Regular cardiac myocyte (primary cell): ENCODE measurements at places on chromosomes 11 and 22. TPM values are rescaled to one million over a fixed set of nuclear protein-coding genes. Genes with fewer than 3 reads are reported as not detected.

Gene MRGPRX2
- not detected in 2 replicates for total RNA-seq

Gene MMP27
- not detected in 2 replicates for total RNA-seq

Gene HEPACAM
- total RNA-seq = not detected in 2 replicates

Gene OR51V1
- not detected in 2 replicates for total RNA-seq

Gene OR52I2
- total RNA-seq = not detected in 2 replicates

Gene F2
- 0.19 and 0.28 TPM in 2 replicates for total RNA-seq

Gene GAL3ST1
- total RNA-seq = 0.28 TPM in 1 of 2 replicates, not detected in the other

Gene HORMAD2
- under 0.01 TPM in 2 replicates for total RNA-seq

Gene MUC6
- not detected in 2 replicates for total RNA-seq

Gene MS4A4E
- total RNA-seq = not detected in 2 replicates

Gene YWHAH
- 69.3 and 221 TPM in 2 replicates for total RNA-seq

Gene CNTF
- total RNA-seq = 1.1 and 1.2 TPM in 2 replicates

Gene P2RY2
- total RNA-seq = 0.28 and 0.38 TPM in 2 replicates

Gene HEPHL1
- total RNA-seq = under 0.01 TPM in 1 of 2 replicates, not detected in the other

Gene APOL3
- 22.0 and 22.8 TPM in 2 replicates for total RNA-seq

Gene TMEM191C
- total RNA-seq = 0.58 and 1.1 TPM in 2 replicates

Gene OR52K2
- not detected in 2 replicates for total RNA-seq

Gene OR6T1
- not detected in 2 replicates for total RNA-seq

Gene OR4D10
- total RNA-seq = not detected in 2 replicates

Gene KRTAP5-8
- total RNA-seq = not detected in 2 replicates

Gene MYRF
- total RNA-seq = 1.3 and 2.0 TPM in 2 replicates

Gene TRPM5
- not detected in 2 replicates for total RNA-seq

Gene LDHAL6A
- total RNA-seq = not detected in 2 replicates

Gene DBX1
- total RNA-seq = not detected in 2 replicates

Gene GGTLC3
- total RNA-seq = not detected in 2 replicates

Gene HBG2
- total RNA-seq = not detected in 2 replicates

Gene KREMEN1
- total RNA-seq = 1.3 and 3.4 TPM in 2 replicates

Gene NFAM1
- not detected in 2 replicates for total RNA-seq

Gene TMEM45B
- total RNA-seq = not detected in 2 replicates

Gene GRAP2
- total RNA-seq = under 0.01 TPM in 1 of 2 replicates, not detected in the other

Gene OSM
- total RNA-seq = not detected in 2 replicates

Gene CHRM1
- not detected in 2 replicates for total RNA-seq

Gene ADAMTS8
- 0.19 and 0.28 TPM in 2 replicates for total RNA-seq

Gene PRR33
- not detected in 2 replicates for total RNA-seq

Gene PAMR1
- 185 and 938 TPM in 2 replicates for total RNA-seq

Gene CFAP300
- total RNA-seq = 8.7 and 9.4 TPM in 2 replicates

Gene DDI1
- not detected in 2 replicates for total RNA-seq

Gene DCDC1
- total RNA-seq = 0.19 and 0.56 TPM in 2 replicates

Gene IGLL5
- not detected in 2 replicates for total RNA-seq

Gene RRAS2
- 175 and 231 TPM in 2 replicates for total RNA-seq

Gene RHBDD3
- 14.0 and 17.5 TPM in 2 replicates for total RNA-seq

Gene RASSF10
- under 0.01 and 0.19 TPM in 2 replicates for total RNA-seq

Gene GLB1L3
- total RNA-seq = not detected in 2 replicates

Gene EHF
- total RNA-seq = under 0.01 and 0.28 TPM in 2 replicates

Gene OR51B5
- total RNA-seq = 0.28 TPM in 1 of 2 replicates, not detected in the other

Gene NXPE2
- not detected in 2 replicates for total RNA-seq

Gene ALX4
- not detected in 2 replicates for total RNA-seq

Gene OR2AT4
- not detected in 2 replicates for total RNA-seq

Gene IRF7
- 6.3 and 7.9 TPM in 2 replicates for total RNA-seq
